Kidney epithelial cell (primary cell): ENCODE measurements at places on chromosomes 13 and 19.

- DNase-seq, result no peak
These were observed 19.2 kb downstream of the ATCAY start for GRCh38 chr19:3899531-3900294.

GRCh38 chr13:25796474-25796873 lies 255.3 kb downstream of the SHISA2 start:
- no peak for DNase-seq

DNA sequence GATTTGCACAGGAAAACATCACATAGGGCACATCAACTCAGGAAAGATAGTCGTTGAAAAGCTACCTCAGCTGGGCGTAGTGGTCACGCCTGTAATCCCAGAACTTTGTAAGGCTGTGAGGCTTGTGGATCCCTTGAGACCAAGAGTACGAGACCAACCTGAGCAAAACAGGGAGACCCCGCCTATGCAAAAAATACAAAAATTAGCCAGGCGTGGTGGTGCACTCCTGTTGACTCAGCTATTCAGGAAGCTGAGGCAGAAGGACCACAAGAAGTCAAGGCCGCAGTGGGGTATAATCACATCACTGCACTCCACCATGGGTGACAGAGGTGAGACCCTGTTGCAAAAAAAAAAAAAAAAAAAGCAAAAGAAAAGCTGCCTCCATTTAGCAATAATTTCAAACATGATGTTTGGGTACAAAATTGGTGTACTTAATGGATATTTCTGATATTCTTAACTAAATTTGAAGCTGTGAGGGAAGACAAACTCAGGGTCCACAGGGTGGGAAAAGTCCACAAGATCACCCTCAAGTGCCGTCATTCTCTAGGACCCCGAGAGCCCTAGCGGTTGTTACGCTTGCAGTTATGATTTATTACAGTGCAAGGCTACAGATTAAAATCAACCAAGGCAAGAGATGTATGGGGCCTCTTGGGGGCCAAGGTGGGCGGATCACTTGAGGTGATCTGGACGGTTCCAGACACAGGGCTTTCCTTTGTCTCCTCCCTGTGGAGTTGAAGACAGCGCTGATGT lies 42.5 kb upstream of the LDLR start:
- DNase-seq, result no peak

GRCh38 chr19:1811472-1811894 lies 593 bp downstream of the ATP8B3 start:
- peak; percentile 63 for DNase-seq

- DNase-seq, result no peak
These were observed 686 bp downstream of the LENG8 start for GRCh38 chr19:54449701-54450069.

- DNase-seq, result no peak
These were observed 2.7 kb downstream of the GSK3A start for GRCh38 chr19:42239544-42240220.

GRCh38 chr13:32017474-32017873 lies 14.1 kb upstream of the FRY start:
- no peak for DNase-seq

- no peak for DNase-seq
These were observed 35.6 kb downstream of the EFNB2 start for GRCh38 chr13:106499896-106500295.

DNA sequence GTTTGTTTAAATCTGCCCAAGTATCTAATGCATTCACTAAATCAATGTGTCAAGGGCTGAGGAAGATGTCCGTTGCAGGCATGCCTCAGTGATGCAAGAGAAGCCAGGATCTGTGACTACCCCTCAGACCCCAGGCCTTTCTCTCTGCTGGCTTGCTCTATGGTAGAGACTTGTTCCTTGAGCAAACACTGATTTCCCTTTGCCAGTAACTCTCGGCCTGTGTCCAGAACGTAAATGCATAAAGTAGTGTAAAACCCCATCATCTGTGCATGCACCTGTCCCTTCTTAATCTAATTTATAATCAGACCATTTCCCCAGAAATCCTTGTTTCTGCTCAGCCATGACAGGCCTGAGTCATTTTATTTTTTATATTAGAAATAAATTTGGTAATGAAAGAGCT lies 28.7 kb upstream of the FRY start:
- no peak for DNase-seq

DNA sequence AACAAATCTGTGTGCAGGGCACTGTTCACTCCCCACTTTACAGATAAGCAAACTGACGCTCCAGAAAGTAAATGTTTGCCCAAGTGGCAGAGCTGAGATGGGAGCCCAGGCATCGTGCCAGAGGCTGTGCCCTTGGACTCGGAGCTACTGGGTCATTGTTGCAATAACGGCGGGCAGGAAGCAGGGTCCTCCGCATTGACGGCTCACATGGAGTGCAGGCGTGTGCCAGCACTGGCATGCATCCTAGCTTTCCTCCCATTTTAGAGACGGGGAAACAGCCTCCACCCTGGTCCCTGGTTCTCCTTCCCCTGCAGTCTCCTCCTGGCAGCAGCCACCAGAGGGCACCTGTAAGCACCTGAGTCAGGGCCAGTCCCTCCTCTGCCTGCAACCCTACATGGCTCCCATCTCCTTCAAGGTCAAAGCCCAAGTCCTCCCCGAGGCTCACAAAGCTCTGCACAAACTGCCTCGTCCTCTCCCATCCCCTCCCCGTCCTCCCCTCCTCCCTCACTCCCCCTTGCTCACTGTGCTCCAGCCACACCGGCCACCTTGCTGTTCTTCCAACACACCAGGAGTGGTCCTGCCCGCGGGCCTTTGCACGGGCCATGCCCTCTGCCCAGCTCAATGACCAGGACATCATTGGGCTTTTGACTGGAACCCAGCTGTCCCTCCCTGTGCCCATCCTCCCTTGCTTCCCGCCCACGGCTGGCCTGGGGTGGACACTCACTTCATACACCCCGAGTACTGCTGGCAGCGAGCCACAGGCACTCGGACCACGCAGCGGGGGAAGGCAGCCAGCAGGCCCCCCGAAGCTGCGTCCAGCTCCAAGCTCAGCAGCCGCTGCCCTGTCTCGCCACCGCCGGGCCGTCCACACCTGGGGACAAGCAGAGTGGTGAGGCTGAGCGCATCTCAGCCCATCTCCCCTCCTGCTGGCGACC lies 7.7 kb upstream of the LRG1 start:
- DNase-seq, result no peak

- DNase-seq, result no peak
These were observed 101.4 kb downstream of the STK24 start for GRCh38 chr13:98475522-98475921.

GRCh38 chr19:10764340-10764894 lies 46.5 kb downstream of the DNM2 start:
- peak; percentile 84 for DNase-seq

DNA sequence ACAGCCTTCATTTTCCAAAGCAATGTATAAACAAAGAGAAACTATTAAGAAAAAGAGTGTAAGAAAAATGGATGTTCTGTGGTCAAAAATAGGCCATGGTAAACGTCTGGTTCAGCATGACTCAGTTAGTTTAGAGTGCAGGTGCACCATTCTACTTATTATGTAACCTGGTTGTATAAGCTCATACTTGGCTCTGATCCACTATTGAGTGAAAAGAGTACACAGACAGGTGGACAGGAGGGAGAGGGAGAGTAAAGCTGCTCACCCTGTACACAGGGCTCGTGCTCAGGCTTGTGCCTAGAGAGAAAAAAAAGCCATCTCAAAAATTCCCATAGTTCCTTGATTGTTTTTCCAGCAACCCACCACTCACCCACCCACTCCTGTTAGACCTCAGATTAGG lies 85.8 kb upstream of the ZNF91 start:
- DNase-seq, result no peak

DNA sequence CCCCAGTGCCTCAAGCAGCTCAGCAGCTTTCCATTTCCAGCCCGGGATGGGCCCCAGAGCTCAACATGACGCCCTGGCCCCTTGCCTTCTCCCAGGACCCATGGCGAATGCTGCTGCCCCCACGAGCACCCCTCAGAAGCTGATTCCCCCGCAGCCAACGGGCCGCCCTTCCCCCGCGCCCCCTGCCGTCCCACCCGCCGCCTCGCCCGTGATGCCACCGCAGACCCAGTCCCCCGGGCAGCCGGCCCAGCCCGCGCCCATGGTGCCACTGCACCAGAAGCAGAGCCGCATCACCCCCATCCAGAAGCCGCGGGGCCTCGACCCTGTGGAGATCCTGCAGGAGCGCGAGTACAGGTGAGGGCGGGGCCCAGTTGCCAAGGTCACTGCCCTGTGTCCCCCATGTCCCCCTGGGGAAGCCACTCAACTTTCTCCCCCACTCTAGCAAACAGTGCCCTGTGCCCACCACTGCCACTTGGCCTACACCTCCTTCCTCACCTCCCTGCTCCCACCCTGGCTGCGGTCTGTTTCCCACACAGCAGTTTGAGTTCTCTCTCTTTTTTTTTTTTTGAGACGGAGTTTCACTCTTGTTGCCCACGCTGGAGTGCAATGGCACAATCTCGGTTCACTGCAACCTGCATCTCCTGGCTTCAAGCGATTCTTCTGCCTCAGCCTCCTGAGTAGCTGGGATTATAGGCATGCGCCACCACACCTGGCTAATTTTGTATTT lies 26.9 kb downstream of the SMARCA4 start:
- no peak for DNase-seq

GRCh38 chr13:34738254-34738992 lies 203.6 kb upstream of the NBEA start:
- DNase-seq, result no peak

- DNase-seq, result no peak
These were observed 13.6 kb downstream of the MBNL2 start for GRCh38 chr13:97235549-97236231.

DNA sequence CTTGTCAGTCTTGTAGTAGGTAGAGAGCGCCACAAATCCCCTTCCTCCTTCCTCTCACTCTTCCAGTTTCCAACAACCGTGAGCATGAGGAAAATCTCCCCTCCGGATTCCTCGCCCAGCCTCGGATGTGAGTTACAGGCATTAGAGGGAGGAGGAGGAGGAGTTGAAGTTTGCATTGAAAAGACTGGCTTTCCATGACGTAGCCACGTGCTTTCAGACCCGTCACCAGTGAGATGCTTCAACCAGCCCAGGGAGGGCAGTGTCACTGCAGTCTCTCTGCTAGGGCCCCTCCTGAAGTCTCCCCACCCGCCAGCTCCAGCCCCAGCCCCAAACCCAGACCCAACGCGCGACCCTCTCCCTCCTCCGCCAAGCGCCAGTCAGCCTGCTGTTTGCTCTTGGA lies 442 bp upstream of the FGF14 start:
- peak; percentile 14 for DNase-seq

GRCh38 chr13:33493672-33494365 lies 208.3 kb upstream of the STARD13 start:
- no peak for DNase-seq

- DNase-seq, result no peak
These were observed 148.4 kb downstream of the KLF12 start for GRCh38 chr13:73985783-73986182.

- DNase-seq, result no peak
These were observed 387.6 kb downstream of the SLITRK6 start for GRCh38 chr13:85411591-85411990.

DNA sequence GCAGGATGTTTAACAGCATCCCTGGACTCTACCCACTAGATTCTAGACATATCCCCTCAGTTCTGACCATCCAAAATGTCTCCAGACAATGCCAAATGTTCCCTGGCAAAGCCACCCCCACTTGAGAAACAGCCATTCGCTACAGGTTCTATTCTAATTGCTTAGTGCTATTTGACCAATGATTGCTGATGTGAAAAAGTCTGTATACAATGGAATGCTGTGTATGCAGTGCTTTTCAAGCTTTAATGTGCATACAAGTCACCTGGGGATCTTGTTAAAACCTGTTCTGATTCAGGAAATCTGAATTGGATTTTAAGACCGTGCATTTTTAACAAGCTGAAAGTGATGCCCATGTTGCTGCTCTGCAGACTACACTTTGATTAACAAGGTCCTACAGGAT lies 331.8 kb upstream of the KLF12 start:
- no peak for DNase-seq

DNA sequence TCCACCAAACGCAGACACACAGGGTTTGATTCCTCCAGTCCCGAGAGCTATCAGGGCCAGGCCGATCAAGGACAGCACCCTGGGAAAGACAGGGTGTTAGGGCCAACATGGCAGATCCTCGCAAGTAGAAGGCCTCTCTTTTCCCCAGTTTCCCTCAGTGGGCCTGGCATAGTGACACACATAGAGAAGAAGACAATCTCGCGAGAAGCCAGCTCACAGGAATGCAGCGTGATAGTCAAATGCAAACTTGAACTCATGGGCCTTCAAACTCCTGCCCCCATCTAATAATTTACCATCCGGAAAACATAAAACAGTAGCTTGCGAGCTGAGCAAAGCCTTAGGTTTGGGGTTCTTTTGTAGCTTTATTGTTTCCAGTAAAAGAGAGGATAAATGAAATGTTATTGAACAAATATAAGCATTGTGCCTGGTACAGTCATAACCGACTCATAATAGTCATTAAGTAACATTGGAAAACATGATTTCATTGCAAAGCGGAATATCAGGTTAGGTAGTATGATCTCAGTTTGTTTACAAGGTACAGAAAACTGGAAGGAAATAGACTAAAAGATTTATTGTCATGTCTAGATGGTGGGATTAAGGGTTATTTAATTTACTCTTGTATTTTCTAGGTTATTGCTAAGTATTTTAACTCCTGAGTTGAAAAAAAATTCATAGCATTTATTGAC lies 30.5 kb downstream of the SLC15A1 start:
- DNase-seq, result no peak

GRCh38 chr13:107367258-107367657 lies 799.3 kb upstream of the ARGLU1 start:
- no peak for DNase-seq

DNA sequence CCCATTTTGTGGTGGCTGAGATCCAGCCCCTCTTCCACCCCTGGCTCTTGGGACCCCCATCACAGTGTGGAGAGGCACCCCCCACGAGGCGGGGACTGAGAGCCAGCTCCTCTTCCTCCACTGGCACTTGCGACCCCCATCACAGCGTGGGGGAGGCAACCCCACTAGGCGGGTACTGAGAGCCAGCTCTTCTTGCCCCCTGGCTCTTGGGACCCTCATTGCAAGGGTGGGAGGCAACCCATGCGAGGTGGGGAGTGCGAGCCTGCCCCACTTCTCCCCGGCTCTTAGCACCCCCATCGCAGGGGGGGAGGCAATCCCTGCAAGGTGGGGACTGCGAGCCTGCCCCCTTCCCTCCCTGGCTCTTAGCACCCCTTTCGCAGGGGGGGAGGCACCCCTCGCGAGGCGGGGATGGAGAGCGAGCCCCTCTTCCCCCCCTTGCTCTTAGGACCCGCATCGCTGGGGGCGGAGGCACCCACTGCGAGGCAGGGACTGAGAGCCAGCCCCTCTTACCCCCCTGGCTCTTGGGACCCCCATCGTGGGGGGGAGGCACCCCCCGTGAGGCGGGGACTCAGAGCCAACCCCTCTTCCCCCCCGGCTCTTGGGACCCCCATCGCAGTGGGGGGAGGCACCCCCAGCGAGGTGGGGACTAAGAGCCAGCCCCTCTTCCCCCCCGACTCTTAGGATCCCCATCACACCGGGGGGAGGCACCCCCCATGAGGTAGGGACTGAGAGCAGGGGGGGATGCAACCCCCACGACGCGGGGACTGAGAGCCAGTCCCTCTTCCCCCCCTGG lies 364.6 kb upstream of the SPRY2 start:
- DNase-seq, result no peak

GRCh38 chr13:31882794-31883193 lies 143.5 kb downstream of the RXFP2 start:
- no peak for DNase-seq
